ENCODE measurements at places on chromosomes 16 and 17.

DNA sequence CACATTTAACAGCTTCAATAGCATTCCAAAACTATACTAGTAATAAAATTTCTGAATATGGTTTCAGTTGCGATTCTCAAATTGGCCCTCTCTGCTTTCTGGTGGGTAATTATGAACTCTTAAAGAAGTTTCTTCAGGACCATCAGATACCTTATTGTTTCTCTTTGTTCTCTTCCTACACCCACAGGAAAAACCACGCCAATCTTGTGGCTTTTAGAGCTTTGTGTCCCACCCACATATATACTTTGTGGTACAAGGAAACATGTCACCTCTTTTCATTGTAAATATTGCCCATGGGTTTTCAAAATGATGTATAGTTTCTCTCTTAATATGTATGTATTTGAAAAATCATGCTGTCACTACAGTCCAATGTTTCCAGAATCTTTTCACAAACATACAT lies 12.1 kb downstream of the ABCA9 start:
- DNase-seq, result no peak

- DNase-seq, result no peak
Observed at GRCh38 chr17:393806-394717, 41.5 kb upstream of the RPH3AL start.

DNA sequence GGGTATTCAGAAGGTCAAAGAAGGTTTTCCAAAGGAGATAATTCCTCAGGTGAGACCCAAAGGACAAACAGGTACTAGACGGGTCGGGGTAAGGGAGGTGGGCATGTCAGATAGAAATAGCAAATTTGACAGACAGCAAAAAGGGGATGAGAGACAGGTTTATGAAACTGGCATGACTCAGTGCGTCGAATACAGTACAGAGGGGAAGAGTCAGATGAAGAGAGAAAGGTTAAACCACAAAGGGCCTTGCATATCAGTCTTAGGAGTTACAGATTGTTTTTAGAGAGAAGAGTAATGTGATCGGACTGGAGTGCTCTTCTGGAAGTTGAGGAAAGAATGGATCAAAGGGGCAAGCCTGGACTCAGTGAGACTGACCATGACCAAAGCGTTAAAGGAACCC lies 88.4 kb downstream of the ZZEF1 start:
- DNase-seq, result no peak

DNA sequence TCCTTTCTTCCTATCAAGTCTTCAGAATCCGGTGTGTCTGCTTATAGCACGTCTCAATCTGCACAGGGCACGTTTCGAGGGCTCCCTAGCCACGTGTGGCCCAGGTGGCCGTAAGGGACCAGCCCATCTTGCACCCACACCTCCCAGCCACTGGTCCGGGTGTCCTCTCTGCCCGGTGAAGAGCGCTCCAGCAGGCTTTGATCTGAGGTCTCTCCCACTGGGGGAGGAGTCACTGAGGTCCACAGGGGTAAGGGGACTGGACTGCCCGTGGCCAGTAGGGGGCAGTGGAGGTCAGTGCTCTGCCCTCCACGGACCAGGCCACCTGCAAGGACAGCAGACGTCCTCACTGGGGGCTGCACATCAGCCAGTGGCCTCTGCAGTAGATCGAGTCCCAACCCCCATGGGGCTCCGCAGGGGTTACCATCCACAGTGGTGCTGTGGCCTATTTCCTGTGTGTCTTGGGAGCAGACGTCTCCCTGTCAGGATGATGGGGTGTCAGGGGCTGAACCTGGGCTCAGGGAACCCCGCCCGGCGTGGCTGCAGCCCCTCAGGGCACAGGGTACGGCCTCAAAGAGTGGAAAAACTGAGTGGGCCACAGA lies 204.1 kb upstream of the CIBAR2 start:
- peak; percentile 32 for DNase-seq

- peak; percentile 63 for DNase-seq
Observed at GRCh38 chr17:16352303-16352666, 984 bp downstream of the CENPV start.

GRCh38 chr17:78252111-78252634 lies 20.7 kb downstream of the TMEM235 start:
- DNase-seq, result no peak

DNA sequence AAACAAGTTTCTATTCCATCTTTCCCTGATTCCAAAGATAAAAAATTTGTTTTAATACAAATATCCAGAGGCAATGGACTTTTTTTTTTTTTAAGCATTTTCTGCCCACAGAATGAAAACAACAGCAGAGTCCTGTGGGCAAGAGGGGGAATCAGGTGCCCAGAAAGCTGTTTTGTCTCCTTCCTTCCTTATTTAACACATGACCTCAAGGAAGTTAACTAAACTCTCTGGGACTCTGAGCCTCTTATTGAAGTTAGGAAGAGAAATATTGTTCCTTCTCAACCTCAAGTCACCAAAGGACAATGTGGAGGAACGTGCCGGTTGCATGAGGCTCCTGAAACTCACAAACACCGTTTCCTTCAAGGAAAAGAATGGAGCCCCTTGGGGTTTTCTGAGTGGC lies 34.9 kb downstream of the LITAF start:
- no peak for DNase-seq

- no peak for DNase-seq
Observed at GRCh38 chr17:51913491-51914205, 244.9 kb downstream of the CA10 start.

GRCh38 chr16:82699260-82699659 lies 72.5 kb downstream of the CDH13 start:
- no peak for DNase-seq

GRCh38 chr17:73365301-73365874 lies 53.6 kb upstream of the CDC42EP4 start:
- no peak for DNase-seq
